ENCODE measurements at places on chromosomes 4 and X.

GRCh38 chr4:112504807-112505206, 11.2 kb downstream of the NEUROG2 start:
- ATAC-seq = no peak

- ATAC-seq = no peak
Measured at GRCh38 chr4:189780391-189780790, 160.3 kb upstream of the FRG1 start.

- ATAC-seq = no peak
Measured at GRCh38 chr4:120873554-120873953, 49.0 kb downstream of the PRDM5 start.

DNA sequence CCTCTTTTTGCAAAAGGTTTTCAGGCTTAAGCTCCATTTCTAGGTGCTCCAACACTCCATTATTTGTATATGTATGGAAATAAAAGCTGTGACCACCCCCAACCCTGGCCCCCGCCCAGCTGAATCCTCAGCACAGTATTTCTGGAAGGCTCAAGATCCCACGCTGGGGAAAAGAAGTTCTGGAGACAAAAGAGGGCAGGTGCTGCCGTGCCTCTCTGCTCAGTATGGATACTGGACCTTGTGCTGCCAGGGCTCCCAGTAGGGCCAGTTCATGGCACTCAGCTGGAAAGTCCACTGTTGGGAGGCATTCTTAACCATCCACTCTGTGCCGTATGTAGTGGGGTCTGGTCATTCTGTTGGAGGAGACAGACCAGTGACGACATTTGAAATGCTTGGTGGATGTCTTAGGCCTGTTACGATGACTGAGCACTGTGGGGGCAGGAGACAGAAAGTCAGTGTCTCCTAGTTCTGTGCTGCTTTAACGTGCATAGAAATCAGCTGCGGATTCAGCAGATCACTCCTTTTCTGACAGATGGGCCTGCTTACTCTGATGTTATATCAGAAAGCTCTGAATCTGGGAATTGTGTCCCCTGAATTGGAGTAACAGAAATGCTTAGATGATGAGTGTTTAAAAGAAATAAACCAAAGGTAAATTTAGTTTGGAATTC, 48.4 kb upstream of the MSANTD1 start:
- no peak for ATAC-seq

GRCh38 chrX:148223361-148223760, 242.2 kb downstream of the FMR1NB start:
- ATAC-seq = no peak
